Ecto neural progenitor cell (in vitro differentiated cells): ENCODE measurements at places on chromosomes 1 and 21.

DNA sequence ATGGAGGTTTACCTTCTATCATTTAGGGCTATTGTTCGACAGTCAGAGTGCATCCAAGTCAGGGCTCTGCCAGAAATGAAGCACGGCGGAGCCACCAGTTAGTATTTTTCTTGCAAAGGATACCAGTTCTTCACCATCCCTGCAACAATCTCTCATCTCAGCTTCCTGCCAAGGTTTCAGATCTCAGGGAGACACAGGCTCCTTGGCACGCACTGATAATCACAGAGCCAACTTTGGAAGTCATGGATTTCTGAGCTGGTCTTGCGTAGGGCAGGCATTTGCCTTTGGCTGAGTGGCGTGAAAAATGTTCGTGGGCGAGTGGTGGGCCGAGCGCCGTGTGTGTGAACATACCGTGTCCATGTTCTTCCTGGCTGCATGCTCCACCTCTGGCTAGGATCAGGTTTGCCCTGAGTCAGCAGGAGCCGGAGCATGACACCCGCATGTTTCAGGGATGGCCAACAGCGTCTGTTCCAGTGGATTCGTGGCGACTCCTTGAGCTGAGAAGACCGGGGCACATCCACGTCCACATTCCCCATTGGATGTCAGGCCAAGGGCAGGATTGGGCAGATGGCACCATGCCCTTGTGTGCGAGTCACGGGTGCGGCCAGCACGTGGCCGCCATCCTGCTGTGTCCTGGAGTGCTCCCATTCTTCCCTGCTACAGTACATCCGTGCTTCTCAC is 118.5 kb upstream of the C1orf174 start:
- peak; percentile 37 for DNase-seq

DNA sequence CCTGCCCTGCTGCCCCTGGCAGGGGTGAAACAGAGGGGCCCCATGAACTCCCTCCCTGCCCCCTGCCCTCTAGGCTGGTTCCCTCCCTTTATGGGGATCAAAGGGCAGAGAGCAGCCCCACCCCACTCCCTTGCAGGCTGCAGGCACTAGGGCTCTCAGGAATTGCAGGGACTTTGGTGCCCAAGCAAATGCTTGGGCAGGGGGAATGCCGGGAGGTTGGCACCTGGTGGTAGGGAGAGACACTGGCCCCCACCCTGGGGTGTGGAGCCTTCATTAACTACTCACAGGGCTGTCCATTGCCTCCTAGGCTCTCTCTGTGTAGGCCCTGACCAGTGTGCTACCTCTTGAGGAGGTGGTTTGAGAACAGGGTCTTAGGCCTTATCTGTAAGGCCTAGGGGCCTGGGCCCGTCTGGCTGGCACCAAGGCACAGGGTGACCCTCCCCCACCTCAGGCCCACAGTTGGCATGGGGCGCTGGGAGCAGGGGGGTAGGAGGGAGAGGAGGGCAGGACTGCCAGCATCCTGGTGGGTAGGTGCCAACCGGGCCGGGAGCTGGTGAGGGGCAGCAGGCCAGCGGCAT is 4.7 kb downstream of the ZBTB7B start:
- DNase-seq, result no peak

DNA sequence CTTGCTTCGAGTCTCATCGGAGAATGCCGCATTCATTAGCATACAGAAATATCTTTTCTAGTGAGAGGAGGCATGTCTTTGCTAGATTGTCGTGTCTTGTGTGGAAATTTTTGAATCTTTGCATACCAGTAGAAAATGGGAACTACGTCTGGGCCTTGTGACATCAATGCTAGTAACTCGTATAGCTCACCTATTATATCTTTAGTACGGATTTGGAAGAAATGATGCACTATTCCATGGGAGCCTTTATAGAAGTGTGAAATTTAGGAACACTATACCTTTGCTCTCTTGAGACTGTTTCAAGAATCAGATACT is 835 bp downstream of the UHMK1 start:
- DNase-seq, result no peak

DNA sequence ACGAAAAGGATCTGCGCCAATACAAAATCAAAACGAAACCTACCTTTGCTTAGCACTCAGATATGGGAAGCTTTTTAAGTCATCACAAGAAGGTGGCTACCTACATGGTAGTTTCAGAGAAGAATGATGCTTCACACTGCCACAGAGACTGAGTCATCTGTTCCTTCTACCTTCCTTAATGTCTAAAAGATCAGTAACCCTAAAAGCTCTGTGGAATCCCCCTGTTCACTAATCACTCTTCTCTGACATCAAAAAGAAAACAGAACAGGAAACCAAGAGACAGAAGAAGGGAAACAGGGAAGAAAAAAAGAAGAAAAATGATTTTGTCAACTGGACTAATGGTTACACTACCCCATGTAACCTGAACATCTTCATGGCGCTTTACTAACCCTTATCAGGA is 177.2 kb downstream of the SMYD3 start:
- no peak for DNase-seq

DNA sequence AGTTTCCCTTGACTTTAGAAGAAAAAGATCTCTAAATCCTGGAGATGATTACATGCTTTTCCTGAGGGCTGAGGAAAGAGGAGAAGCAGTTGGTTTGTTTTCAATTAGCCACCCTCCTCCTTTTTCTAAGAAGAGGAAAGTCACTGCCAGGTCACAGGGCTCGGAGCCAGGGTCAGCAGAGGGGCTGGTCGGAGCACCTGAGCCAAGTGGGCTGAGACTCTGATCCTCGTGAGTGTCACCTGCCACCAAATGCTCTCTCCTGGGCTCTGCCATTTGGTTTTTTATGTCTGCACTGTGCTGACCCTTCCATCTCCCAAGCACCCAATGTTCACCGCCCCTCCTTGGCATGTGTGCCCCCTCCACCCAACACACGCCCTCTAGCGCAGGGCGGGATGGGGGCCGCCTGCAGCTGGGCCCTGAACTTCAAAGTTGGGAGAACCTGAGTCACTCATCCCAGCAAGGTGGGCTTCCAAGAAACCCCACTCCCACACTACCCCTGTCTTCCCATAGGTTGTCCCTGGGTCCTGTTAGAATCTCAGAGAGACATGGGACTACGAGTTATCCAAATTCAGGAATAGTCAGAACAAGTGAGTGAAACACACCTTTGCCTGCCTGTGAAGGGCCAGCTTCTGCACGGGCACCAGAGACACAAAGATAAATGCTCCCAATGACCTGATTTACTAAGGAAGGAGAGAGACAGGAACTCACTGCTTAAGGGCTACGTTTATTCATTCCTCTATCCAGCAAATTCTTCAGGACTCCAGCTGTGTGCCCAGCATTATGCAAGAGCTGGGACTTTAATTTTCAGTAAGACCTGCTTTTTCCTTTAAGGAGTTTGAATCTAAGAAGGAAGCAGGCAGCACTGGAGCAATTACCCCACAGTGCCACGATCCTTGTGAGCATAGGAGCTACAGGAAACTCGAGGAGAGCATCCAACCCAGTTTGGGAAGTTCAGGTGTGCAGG is 127.5 kb downstream of the RHOU start:
- peak; percentile 35 for DNase-seq

- DNase-seq, result no peak
These were observed 6.1 kb downstream of the MRPS21 start for GRCh38 chr1:150299716-150300115.

- peak; percentile 47 for DNase-seq
These were observed 579.7 kb downstream of the PLA2G4A start for GRCh38 chr1:187408212-187409004.
